Nucleus accumbens (tissue), 56 donors: ENCODE measurements at places on chromosomes 1 and 21.

GRCh38 chr1:30756206-30756544 is 1.4 kb downstream of the LAPTM5 start:
- DNase-seq, result no peak

DNA sequence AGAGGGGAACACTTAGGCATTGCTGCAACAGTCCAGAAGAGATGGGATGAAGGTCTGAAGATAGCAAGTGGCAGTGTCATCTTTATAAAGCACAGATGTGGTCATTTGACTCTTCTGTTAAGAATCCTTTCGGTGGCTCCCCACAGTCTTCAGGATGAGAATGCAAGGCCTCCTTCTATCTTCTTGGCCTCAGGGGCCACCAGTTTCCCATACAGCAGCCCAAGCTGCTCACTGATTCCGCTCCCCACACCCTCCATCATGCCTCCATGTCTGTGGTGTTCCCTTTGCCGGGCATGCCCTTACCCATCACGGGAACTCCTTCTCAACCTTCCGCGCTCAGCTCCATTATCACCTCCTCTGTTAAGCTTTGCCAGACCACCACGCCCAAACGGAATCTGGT is 16.1 kb upstream of the MFSD2A start:
- DNase-seq, result no peak

GRCh38 chr1:10935246-10935645 is 77.2 kb upstream of the TARDBP start:
- DNase-seq, result no peak

DNA sequence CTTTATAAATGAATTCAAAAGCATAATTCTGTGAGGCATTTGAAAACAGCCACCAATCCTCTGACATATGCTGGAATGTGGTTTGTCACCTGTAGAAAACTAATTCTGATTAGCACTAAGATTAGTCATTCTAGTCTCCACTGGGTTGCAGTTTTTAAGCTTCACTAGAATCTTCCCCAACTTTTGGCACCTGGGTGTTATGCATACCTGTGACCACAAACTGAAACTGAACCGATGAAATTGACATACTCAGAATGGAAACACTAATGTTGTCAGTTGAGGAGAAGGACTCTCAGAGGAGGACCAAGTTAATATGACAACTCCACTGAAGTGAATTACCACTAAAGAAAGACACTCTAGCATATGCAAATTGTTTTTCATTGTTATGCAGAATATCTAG is 285.8 kb upstream of the NEGR1 start:
- DNase-seq, result no peak

DNA sequence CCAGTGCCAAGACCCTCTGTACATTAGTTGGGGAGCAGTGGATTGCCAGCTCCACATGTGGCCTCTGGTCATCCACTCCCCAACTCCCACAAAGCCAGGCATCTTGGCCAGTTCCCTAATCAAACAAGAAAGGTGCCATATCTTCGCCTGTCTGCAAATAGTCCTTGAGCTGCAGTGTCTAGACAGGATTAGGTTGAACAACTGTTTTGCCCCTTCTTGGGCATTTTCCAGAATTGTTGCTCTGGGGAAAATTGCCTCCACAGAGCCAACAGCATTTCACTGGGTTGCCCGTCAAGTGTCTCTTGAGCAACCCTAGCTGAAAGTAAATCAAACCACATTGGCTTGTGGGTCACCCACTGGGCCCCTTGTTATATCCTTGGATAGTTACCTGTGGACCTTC is 109.3 kb downstream of the GDAP2 start:
- no peak for DNase-seq

- DNase-seq, result no peak
These were observed 46.6 kb downstream of the PLD5 start for GRCh38 chr1:242477944-242478343.

DNA sequence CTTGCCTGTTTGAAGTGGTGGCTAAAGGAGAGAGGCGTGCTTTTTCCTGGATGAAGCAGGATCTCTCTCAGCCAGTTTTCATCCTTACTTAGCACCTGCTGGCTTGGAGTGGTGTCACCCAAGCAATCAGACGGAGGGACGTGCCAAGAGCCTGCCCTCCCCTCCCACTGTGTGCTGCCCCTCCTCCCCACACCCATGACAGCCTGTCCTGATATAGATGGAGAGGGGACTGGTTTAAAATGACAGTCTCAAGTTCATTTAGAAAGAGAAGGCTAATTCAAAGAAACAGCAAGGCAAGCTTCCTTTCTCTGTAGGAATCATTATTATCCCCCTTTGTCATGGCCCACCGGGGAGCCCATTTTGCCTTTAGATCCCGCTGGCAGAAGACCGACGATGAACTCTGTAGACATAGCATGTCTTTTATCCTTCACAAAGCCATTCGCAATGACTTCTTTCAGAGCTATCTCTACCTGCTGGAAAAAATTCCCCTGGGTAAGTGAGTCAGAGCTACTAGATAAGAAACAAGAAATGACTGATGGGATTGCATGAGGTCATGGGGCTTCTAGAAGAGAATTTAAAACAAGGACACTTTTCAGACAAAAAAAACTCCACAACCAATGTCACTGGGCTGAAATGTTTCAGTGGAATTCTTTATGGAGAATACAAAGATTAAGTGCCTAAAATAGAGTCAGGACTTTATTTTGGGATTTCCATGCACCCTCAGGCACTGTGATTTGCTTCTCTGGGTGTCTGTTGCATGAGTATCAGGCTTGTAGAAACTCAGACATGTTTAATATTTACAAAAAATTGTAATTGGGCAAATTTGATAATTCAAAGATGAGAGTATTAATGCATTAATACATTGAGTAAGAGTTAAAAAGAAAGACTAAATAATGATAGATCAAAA is at the start of gene NTMT2:
TSS of gene NTMT2 (plus strand) at position 190 of the 907 bp plus-strand sequence. CDS start at position 339, 149 bp downstream.
- DNase-seq, result no peak

DNA sequence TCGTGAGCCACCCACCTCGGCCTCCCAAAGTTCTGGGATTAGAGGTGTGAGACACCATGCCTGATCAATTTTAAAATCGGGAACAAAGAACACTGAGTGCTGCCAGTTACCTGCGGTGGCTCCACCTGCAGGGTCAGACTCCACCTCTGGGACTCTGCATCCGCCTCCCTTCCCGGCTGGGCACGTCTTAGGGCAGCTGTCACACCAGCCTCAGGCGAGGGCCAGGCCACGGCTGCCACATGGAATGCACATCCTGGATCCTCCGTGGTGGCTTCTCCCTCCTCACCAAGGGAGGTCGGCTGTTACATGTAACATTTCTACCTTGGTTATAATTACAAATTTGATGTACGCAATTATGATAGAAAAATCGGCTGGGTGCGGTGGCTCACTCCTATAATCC is 5.9 kb upstream of the MXRA8 start:
- no peak for DNase-seq
